ENCODE measurements at places on chromosomes 1 and 21.

- DNase-seq: no peak
These were observed 231.8 kb upstream of the IRF2BP2 start for GRCh38 chr1:234841710-234842231.

- no peak for DNase-seq
These were observed 33.1 kb downstream of the LPAR3 start for GRCh38 chr1:84859866-84860265.

GRCh38 chr1:41396084-41396483 lies 34.9 kb downstream of the FOXO6 start:
- no peak for DNase-seq

DNA sequence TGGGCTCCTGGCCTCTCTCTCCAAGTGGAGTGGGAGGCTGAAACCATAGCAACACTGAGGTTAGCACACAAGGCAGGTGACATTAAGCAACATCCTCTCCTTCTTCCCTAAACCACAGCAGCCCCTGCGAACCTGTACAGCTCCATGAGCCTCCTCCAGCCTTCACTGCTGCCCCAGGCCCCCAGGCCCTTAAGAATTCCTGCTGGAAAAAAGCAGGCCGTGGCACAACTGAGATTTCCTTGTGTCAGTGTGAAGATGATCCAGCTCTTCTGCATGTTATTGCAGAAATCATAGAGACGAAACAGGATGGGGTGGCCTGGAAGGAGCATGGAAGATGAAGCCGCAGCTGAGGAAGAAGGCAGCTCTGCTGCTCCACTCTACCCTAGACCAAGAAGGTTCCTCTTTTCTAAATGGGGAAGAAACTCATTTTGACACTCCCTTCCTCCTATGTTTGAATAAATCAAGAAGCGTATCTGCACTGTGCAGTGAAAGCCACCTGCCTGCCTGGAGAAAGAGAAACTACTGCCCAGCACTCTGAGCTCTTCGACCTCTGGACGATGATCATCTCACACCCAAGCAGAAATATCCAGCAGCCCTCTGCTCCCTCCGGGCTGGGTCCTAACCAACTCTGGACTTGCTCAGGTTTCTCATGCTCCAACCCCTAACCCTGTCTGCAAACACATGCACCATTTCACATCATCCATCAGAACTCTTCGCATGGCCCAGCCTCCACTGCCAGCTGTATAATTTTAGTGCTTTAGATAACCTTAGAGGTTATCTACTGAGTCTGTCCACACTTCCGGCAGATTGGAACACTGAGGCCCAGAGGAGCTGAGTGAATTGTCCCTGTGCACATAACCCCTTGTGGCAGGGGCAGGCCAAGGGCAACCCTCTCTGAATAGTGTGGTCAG lies 20.7 kb downstream of the SH3BP5L start:
- DNase-seq: no peak

GRCh38 chr1:245337829-245338484 lies 183.2 kb downstream of the KIF26B start:
- no peak for DNase-seq

DNA sequence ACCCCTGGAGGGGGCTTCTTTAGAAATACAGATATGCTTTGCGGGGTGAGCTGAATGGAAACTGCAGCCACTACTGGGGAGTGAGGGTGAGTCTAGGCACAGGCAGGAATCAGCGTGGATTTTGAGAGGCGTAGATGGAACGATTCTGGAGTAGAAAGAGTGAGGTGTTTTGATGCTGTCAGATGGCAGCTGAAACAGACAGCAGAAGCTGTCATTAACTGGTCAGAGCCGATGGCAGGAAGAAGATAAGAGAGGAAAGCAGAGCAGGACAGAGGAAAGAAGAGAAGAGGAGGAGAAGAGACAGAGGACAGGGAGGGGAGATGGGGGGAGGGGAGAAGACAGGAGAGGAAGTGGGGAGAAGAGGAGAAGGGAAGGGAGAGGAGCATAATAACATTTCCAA lies 138.5 kb downstream of the LRIG2 start:
- DNase-seq: no peak

GRCh38 chr1:203300441-203301330 lies 4.6 kb upstream of the BTG2 start:
- no peak for DNase-seq

GRCh38 chr1:185825556-185825955 lies 91.4 kb downstream of the HMCN1 start:
- no peak for DNase-seq

DNA sequence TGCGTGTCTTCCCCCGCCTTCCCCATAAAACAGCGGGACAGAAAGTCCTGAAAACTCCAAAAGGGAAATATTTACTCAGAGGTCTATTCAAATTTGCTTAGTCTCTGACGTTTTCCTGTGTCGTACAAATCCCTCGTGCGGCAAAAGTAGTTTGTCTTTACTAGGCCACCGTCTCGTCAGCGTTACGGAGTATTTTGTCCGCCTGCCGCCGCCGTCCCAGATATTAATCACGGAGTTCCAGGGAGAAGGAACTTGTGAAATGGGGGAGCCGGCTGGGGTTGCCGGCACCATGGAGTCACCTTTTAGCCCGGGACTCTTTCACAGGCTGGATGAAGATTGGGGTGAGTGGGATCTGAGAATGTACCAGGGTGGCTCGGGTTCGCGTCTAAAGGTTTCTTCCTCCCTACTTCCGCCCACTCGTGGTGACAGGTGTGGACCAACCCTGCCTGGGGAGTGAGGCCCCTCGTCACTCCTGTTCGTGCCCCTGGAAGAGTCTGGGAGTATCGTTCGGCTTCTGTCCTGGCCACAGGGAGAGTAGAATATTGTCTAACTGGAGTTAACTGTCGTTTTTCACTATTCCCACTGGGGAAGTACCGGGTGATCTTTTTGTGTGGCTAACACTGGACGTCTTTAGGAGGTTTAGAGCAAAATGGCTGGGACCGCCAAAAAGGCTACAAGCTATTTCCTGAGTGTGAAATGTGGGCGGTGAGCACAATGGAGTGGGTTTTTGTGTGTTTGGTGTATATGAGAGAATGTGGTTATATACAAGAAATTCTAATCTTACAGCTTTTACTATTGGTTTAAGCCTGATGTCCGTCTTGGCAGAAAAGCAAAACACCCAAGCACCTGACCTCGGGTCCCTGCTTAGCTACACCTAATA lies at the start of gene ATF6:
Gene ATF6 (plus strand): TSS at position 219 of the 880 bp plus-strand sequence. CDS start 41 bp downstream, at position 260.
- peak; percentile 91 for DNase-seq

DNA sequence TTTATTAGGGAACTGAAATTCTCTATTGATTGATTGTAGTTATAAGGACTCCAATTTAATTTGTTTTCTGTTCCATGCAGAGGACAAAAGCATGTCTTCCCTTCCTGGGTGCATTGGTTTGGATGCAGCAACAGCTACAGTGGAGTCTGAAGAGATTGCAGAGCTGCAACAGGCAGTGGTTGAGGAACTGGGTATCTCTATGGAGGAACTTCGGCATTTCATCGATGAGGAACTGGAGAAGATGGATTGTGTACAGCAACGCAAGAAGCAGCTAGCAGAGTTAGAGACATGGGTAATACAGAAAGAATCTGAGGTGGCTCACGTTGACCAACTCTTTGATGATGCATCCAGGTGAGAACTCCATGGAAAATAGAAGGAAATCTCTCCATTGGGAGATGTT lies 1.5 kb downstream of the SETDB1 start:
- no peak for DNase-seq

- DNase-seq: no peak
These were observed 96.9 kb downstream of the KCNJ6 start for GRCh38 chr21:37819372-37819771.

- DNase-seq: no peak
These were observed 954.4 kb downstream of the NCAM2 start for GRCh38 chr21:21952566-21952965.

GRCh38 chr1:108107658-108108057 lies 92.5 kb downstream of the SLC25A24 start:
- DNase-seq: no peak

GRCh38 chr1:163528710-163529348 lies 207.1 kb downstream of the NUF2 start:
- no peak for DNase-seq

- no peak for DNase-seq
These were observed 11.7 kb upstream of the SYPL2 start for GRCh38 chr1:109454497-109455133.

GRCh38 chr1:221837896-221838295 lies 96.0 kb upstream of the DUSP10 start:
- no peak for DNase-seq

- DNase-seq: no peak
These were observed 437.0 kb downstream of the SIPA1L2 start for GRCh38 chr1:232192781-232193450.

DNA sequence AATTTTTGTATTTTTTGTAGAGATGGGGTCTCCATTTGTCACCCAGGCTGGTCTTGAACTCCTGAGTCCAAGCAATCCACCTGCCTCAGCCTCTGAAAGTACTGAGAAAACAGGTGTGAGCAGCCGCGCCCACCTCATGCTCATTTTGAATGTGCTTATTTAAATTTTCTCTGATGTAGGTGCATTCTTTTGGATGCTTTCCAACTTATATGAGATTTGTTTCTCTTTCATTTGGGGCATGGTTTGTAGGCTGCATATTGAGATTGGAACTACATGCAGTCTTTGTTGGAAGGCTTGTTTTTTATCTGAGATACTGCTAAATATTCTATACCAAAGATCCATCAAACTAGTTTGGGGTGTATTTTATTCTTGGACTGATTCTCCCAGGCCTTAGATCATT lies 81.0 kb upstream of the IVNS1ABP start:
- no peak for DNase-seq
